ENCODE measurements at places on chromosomes 3 and 15. TPM values are rescaled to one million over a fixed set of nuclear protein-coding genes. Genes with fewer than 3 reads are reported as not detected.

- no peak for DNase-seq
Observed at GRCh38 chr3:78847603-78848002, 920.2 kb downstream of the ROBO1 start.

GRCh38 chr3:153252963-153253362, 90.9 kb downstream of the RAP2B start:
- no peak for DNase-seq

DNA sequence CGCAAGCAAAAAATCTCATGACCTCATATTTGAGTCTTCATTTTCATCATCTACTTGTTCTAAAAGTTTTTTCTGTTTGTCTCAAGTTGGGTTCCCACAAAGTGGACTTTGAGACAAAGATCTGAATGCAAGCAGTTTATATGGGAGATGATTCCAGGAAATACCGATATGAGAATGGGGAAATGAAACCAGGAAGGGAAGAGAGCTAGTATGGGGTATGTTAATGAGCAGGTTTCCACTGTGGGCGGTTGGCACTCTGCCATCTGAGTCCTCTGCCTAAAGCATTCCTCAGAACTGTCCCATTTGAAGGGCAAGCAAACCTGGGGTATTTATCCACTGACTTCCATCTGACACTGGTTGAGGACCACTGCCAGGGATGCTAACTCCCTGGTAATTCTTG, 8.8 kb downstream of the ADPRH start:
- no peak for DNase-seq

DNA sequence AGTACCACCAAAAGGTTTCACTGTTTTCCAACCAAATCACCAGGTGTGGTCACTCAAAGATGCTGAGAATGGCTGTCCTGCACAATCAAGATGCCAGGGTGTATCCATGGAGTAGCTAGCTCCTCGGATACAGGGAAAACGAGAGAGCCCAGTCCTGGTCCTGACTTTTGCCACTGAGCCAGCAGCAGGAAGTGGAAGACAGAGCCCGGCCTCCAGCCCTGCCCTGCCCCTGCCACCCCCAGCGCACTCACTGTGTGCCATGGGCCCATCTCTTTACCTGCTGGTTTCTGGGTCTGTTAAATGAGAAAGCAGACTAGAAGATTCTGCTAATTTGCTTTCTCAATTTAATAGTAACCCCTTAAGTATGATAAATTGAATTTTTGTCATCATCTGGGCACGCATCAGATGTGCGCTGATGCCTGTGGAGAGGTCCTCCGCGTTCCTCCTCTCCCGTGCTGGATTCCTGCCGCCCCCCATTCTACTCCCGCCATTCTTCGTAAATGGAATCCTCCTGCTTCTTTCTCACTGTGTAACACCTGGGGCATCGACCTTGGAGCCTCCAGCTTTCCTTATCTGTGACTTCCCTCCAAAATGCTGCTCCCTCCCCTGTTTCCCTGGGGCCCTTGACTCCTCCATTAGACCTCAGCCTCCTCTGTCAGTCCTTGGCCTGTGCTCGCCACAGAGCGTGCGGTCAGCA, 18.0 kb downstream of the TNFAIP8L3 start:
- no peak for DNase-seq

The SLC9C1 gene
- total RNA-seq = not detected

The SCAMP5 gene
- 3.5 TPM for total RNA-seq

Measured in thoracic aorta (tissue), 2 donors.